ENCODE measurements at places on chromosomes 4 and X.

GRCh38 chrX:100695302-100695701, 36.6 kb downstream of the SYTL4 start:
- DNase-seq = no peak

- no peak for DNase-seq
Measured at GRCh38 chrX:74922922-74923543, 2.2 kb downstream of the NEXMIF start.

DNA sequence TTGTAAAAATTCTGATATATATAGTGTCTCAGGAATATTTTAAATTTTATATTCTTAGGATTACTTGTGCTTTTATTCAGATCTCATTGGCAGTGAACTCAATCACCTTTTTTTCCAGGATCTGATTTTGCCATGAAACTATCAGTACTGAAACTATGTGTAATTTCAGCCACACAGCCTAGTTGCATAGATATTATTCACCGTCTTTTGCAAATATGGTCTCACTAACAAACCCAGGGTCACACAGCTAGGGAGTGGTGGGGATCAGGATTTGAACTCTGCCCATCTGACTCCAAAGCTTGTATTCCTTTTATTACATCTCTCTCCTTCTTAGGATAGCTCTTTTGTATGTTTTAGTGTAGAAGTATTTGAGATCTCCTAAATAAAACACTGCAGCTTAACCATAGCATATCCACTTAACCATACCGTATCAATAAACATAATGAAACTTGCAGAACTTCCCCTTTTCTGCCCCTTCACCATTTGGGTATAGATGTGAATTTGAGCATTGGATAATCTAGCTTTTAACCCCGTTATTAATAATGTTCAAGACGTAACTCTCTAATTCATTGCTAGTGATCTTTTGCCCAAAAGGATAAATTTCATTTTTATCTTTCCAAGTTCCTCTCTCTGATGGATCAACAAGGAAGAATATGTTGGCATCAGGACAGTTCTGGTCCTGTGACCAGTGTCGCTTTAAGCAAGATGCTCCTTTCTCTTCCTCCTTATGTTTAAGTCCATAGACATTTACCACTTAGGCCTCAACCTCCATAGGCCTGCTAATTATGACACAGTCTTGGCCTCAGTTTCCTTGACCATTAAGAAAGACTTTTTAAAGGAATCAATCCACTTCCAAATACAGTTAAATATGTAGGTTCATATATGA, 74.6 kb downstream of the RAPGEF2 start:
- DNase-seq = no peak

DNA sequence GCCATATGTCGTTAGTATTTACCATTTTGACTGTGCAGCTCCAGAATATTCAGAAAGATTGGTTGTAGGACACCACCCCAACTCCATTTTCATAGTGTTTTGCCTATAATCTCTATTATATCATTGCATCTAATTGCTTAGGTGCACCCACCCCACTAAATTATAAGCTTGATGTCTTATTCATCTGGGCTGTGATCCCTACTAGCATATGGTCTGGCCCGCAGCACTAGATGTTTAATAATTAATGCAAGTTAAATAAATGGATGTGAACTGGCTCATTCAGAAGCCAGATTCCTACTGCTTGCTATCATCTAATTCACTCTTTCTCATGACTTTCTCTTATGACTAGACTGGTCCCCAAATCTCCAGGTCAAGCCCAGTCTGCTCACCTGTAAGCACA, 143.5 kb downstream of the RELL1 start:
- no peak for DNase-seq

DNA sequence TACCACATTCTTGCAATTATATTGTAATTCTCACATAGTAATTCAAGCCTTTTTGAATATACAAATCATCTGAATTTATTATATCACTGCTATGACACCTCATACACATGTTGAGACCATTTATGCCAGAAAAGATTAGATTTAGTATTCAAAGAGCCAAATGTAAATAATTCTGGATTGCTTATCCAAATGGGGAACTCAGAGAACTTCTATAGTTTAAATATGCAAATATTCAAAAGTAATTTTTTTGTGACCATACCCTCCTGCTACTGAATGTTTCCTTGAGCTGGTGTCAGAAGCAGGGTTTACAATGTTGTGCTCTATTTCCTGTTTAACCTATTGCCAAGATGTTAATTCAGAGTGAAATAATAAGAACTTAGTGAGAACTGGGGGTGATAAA, 372.2 kb downstream of the TRIML1 start:
- DNase-seq = no peak

- DNase-seq = no peak
Measured at GRCh38 chr4:56084851-56085250, 136.1 kb downstream of the CEP135 start.

DNA sequence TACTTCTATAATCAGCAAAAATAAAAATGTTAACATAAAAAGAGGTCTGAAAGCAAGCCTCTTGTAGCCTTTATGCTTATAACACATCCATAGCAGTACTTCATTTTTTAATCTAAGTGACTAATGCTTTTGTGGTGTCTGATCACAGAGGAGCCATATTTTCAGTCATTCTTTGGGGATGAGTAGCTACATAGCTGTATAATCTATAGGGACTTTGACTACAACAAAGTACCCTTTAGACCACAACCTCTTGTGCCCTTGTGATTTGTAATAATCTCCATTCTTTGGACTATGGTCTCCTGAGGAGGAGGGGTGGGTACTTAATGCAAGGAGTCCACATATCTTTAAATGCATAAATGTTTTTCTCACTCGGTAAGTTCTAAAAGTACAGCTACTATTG, 9.6 kb downstream of the DRP2 start:
- no peak for DNase-seq

DNA sequence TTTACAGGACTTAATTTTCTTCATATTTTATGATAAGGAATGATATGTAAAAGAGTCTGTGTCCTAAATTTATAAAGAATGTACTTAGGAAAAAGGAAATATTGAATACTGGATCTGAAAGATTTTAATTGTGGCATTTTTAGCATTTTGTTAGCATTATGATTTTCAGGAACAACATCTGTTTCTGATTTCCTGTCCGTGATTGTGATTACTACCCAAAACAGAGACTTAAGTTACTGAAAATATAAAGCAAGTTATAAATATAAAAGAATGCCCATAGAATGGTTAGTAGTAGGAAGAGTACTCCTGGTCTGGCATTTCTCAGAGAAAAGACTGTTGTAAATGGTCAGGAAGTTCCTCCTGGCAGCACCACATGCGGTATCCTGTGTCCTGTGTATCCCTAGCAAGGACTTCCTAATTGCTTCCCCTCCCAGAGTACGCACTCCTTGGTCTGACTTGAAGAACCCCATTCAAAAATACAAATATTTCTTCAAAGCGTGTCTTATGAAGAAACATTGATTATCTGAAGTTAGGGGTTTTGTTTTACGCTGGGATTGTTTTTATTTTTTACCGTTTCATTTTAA, 88.9 kb downstream of the RS1 start:
- DNase-seq = no peak

DNA sequence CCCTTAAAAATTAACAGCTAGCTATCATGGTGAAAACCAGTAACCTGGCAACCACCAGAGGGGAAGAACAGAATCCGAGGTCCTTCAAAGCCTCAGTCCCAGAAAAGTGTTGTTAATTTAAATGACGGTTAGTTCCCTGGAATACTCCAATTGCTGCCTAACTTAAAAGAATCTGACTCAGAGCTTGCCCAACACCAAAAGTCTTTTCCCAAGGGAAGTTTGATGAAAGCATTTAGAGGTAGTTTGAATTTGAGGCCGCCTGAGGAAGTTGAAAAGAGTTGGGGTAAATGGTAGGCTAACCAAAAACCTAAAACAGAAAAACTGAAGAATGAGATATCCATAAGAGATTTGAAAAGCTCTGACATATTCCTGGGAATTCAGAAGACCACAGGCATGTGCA, 46.6 kb downstream of the IL13RA2 start:
- DNase-seq = no peak

DNA sequence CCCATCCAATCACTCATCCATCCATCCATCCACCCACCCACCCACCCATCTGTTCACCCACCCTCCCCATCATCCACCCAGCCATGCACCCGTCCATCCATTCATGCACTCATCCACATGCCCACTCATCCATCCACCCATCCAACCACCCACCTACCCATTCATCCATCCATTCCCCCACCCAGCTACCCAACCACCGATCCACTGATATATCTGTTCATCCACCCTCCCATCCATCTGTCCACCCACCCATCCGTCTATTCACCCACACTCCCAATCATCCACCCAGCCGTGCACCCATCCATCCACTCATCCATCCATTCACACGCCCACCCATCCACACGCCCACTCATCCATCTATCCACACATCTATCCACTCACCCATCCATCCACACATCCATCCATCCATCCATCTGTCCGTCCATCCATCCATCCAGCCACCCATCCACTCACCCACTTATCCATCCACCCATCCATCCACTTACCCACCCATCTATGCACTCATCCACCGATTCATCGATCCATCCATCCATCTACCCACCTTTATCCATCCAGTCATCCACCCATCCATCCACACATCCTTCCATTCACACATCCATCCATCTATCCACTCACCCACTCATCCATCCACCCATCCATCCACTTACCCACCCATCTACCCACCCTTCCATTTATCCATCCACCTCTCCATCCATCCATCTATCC, 28.4 kb downstream of the ASMTL start:
- DNase-seq = no peak

DNA sequence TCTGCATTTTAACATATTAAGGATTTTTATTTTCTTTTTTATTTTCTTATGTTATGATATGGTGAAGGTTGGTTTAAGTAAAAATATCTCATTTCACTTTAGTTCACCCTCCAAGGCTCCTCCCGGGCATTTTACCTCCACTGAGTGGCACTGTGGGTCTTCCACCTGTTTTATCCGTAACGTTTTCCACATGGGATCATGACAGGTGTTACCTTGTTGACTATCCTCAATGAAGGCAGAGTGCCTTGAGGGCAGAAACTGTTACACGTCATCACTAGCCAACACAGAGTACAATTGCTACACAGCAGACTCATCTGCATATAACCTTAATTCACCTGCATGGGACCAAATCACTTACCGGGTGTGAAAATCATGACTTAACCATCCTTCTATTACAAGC, 105.8 kb downstream of the GEMIN8 start:
- no peak for DNase-seq

- no peak for DNase-seq
Measured at GRCh38 chr4:39730072-39730471, 32.1 kb downstream of the UBE2K start.
